Osteoblast (primary cell): ENCODE measurements at places on chromosomes 3 and 15. TPM values are rescaled to one million over a fixed set of nuclear protein-coding genes. Genes with fewer than 3 reads are reported as not detected.

DNA sequence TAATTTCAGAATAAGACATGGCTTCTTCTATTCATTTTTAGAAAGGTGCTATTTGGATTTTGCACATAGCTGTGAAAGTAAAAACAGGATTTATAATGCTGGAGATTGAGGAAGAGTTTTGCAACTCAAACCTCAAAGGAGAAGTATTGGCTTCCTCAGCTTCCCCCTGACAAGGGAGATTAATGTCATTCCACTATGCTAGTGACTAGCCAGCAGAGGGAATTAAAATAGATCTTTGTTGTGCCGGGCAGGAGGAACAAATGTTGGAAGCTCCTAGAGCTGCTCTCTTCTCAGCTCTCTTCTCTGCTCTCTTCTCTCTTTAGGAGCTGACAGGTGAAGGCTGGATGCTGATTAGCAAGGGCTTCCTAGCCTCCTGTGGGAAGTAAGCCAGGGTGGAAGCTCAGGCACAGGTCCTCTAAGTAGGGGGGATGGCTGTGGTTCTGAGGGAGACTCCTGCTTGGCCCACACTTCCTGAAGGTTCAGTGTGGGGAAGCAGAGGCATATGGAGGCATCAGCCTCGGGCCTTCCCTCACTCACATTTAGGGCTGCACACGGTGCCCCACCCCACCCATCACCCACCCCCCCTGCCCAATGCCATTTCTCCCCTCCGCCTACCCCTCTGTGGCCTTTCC is 29.6 kb downstream of the CX3CR1 start:
- DNase-seq, result no peak

C3orf49 gene
- total RNA-seq, result not detected in 2 replicates

DNA sequence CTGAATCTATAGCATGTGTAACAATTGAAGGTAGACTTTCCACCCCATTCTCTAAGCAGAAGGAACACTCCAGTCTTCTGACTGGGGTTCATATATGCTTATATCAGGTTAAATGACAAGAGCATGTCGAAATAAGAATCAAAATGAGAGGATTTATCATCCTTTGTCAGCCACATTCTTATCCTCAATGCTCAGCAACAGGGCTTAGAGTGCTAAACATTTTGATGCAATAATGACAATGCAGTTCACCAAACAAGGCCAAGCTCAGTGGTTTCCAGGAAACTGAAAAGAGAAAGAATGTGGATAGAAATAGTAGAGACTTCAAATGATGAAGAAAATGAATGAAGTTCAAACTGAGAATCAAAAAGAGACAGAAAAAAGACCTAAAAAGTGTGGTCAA is 78.0 kb downstream of the FSIP1 start:
- peak; percentile 60 for DNase-seq

HLTF gene
- total RNA-seq, result 40.7 and 42.0 TPM in 2 replicates

- DNase-seq, result no peak
Measured at GRCh38 chr3:182967218-182968204, 12.8 kb downstream of the DCUN1D1 start.

GRCh38 chr3:192516820-192517219 is 210.5 kb downstream of the FGF12 start:
- no peak for DNase-seq

GRCh38 chr3:128198313-128198712 is 45.0 kb downstream of the EEFSEC start:
- DNase-seq, result no peak

TLR9 gene
- not detected in 2 replicates for total RNA-seq

- no peak for DNase-seq
Measured at GRCh38 chr3:65326574-65326973, 638.8 kb upstream of the ADAMTS9 start.

DNA sequence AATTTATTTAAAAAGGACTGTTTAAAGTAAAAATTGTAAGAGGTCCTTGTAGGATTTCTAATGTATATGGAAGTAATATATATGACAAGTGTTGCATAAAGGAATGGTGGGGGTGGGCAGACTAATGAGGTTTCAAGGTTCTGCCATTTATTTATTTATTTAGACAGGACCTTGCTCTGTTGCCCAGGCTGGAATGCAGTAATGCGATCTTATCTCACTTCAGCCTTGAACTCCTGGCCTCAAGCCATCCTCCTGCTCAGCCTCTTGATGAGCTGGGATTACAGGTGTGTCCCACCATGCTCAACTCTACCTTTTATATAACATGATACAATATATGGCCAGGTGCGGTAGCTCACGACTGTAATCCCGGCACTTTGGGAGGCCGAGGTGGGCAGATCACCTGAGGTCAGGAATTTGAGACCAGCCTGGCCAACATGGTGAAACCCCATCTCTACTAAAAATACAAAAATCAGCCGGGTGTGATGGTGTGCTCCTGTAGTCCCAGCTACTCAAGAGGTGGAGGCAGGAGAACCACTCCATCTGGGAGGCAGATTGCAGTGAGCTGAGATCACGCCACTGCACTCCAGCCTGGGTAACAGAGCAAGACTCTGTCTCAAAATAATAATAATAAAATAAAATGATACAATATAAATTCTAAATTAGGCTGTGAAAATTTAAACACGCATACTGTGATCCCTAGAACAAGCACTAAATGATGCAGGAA is 33.8 kb upstream of the IGF2BP2 start:
- DNase-seq, result no peak

ERICH6 gene
- under 0.01 and 0.29 TPM in 2 replicates for total RNA-seq

MYZAP gene
- under 0.01 TPM in 1 of 2 replicates, not detected in the other for total RNA-seq

GPR62 gene
- total RNA-seq, result under 0.01 TPM in 1 of 2 replicates, not detected in the other

GRCh38 chr15:89761929-89762328 is 10.9 kb upstream of the MESP1 start:
- no peak for DNase-seq

CPB1 gene
- 1.1 and 1.8 TPM in 2 replicates for total RNA-seq

HIGD2B gene
- under 0.01 TPM in 1 of 2 replicates, not detected in the other for total RNA-seq

DNA sequence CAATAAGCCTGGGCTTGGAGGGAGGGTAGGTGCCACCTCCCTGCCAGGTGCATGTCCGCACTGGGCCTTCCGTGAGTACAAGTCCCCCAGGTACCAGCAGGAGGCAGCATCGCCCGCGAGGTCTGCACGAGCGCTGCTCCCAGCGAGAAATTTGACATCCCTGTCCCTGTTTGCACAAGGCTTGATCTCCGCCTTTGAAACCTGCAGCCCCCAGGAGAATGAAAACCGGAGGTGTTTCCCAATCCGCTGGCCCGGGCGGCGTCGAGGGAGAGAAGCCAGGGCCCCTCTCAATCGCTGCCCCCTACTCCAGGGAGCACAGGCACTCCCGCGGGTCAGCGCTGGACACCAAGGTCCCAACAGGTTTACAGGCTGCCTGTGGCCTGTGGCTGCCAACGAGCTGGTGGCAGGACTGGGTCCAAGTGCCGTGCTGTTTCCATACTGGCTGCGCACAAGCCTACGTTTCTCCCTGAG is 961 bp downstream of the HAPLN3 start:
- peak; percentile 82 for DNase-seq

CACNA1D gene
- total RNA-seq, result under 0.01 and 0.29 TPM in 2 replicates

DNA sequence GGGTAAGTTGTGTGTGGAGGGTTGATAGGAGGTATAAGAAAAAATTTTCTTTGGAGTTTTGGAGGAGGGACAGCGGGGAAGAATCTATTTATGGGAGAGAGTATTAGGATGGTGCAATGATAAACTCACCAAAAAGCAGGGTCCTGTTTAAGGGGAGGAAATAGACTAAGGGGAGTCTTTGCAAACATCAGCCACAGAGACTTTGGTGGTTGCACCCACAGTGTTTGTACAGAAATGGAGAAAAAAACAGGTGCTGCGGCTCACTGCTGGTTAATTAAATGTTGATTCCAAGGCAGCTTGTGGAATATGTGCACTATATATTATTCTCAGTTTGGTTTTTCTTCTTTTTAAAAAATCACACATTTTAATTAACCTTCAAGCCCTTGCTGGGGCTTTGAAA is 182.1 kb downstream of the NECTIN3 start:
- no peak for DNase-seq

COL6A5 gene
- total RNA-seq, result not detected in 2 replicates

- DNase-seq, result no peak
Measured at GRCh38 chr3:70011582-70011981, 12.0 kb downstream of the SAMMSON start.

- DNase-seq, result no peak
Measured at GRCh38 chr3:26104851-26105251, 315.0 kb downstream of the OXSM start.

VPS8 gene
- total RNA-seq, result 95.2 and 96.7 TPM in 2 replicates

GRCh38 chr15:62641825-62642224 is 400.7 kb upstream of the TPM1 start:
- DNase-seq, result no peak

GRCh38 chr3:112979244-112979832 is 4.4 kb upstream of the CD200R1 start:
- peak; percentile 25 for DNase-seq

SPESP1 gene
- 2.9 TPM in 2 replicates for total RNA-seq

- DNase-seq, result peak; percentile 44
Measured at GRCh38 chr3:20064796-20065564, 24.7 kb downstream of the KAT2B start.

DNA sequence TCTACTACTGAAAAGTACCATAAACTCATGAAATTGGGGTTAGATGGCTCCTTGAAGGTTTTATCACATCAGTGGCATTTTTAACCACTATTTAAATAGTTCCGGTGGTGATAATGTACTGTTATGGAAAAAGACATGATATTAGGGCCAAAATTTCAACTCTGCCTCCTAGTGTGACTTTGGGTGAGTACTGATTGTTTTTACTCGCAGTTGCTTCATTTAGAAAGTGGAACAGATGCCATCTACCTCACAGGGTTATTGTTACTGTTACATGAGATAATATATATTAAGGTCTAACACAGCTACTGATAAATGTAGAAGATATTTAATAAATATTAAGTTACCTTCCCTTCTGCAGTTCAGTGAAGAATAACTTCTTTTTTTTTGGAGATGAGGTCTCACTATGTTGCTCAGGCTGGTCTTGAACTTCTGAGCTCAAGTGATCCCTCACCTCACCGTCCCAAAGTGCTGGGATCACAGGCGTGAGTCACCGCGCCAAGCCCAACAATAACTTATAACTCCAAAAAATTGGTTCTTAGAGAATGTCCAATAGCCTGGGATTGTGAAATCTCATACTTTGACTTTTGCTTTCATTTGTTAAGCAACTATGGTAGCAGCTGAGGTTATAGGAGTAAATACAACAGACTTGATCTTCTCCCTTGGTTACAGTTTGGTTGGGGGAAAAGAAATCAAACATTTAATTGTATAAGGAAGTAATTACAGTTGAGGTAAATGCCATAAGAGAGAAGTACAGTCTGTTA is 48.3 kb downstream of the MEF2A start:
- DNase-seq, result no peak

DNA sequence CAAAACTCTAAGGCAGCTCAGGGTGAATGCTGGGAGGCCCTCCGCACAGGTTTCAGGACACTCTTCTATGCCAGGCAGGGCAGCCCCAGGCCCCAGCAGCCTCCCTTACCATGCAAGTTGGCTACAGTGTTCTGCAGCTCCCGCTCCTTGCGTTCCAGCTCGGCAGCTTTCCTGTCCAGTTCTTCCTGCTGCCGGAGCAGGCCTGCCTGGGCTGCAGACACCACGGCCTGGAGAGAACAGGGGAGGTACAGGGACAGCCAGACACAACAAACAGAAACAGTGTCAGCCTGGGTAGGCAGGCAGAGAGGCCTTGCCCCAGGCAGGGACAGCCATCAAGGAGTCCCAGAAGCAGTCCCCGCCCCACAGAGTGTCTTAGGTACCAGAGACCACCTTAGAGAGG is 9.0 kb upstream of the ULK3 start:
- DNase-seq, result peak; percentile 25

DNA sequence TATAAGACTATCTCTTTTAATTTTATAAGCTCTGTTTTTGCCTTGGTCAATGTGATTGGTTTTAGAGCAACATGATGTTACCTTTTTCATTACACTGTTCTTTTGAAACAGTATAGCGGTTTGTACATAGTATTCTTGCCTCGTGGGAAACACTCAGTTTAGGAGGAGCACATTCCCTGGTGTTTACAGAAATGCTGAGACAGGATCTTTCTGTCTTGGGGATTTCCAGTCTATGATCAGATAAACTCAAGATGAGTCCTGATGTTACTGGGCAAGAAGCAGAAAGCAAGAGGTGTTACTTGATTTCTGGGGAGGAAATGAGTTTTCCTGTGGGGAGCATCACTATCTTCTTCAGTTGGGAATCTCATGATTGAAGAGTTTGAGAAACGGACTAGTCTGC is 2.5 kb downstream of the TMEM266 start:
- DNase-seq, result no peak

MYRIP gene
- total RNA-seq, result under 0.01 TPM in 2 replicates

DNAJB8 gene
- not detected in 2 replicates for total RNA-seq

C2CD4A gene
- total RNA-seq, result under 0.01 TPM in 1 of 2 replicates, not detected in the other

DNA sequence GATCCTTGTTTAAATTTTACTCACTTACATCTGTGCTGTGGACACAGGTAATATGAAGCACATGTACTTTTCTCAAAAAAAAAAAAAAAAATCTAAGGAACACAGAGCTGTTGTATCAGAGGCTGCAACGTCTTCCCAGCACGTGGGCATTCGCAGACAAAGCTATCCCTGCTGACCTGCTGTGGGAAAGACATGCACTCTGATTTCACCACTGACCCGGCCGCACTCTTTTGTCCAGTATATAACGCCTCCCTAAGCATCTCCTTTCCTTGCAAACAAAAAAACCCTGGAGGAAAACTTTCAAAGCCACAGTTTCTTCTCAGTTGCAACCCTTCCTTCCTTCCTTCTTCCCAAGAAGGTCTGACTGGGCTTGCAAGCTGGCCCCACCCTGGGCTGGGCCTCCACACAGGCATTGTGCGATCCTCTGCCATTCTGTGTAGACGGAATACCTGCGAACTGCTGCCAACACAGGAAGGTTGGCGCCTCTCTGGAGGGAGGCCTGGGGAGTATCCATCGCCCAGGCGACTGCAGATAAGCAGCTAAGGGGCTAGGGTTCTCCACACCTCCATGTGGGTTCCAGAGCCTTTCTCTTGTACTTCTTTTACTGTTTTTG is 50.8 kb downstream of the SLC12A8 start:
- DNase-seq, result no peak

DNA sequence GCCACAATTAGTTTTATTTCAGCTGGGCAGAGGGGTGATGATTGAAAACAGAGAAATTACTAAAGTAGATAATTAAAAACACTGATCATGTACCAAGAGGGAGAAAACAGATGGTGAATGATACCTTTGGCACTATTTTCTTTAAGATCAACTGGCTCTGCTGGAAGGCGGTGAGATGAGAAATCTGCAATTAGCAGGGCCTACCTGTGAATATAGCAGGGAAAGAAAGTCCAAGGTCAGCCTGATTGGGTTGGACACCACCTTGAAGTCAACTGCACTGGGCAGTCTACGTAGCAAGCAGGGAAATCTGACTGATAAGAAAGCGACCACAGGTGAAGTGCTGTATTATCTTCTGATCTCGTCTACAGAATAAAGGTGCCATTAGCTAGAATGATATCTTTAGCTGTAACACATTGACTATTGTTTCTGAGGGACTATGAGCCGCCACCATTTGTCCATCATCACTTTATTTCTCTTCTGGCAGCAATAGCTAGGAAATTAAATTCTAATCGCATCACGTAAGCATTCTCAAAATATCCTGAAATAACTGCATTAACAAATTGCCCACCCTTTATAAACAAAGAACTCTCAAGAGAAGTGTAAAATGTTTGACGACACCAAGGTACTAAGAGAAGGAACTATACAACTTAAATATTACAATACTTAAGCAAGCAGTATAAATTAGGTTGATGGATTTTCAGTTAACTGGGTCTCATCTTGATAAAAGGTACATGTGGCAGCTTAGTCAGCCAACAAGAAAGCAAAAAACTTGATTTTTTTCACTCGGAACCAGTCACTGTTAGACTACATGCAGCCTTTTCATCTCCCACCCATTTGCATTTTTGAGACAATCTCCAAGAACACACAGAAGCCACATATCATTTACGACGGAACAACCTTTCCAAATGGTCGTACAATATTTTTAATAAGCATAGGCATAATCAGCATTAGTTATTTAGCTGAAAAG is 1.3 kb downstream of the NEDD4 start:
- DNase-seq, result peak; percentile 82

- no peak for DNase-seq
Measured at GRCh38 chr15:65619626-65620290, 2.0 kb upstream of the SLC24A1 start.
